ENCODE measurements at places on chromosomes 12 and 14. TPM values are rescaled to one million over a fixed set of nuclear protein-coding genes. Genes with fewer than 3 reads are reported as not detected.

DNA sequence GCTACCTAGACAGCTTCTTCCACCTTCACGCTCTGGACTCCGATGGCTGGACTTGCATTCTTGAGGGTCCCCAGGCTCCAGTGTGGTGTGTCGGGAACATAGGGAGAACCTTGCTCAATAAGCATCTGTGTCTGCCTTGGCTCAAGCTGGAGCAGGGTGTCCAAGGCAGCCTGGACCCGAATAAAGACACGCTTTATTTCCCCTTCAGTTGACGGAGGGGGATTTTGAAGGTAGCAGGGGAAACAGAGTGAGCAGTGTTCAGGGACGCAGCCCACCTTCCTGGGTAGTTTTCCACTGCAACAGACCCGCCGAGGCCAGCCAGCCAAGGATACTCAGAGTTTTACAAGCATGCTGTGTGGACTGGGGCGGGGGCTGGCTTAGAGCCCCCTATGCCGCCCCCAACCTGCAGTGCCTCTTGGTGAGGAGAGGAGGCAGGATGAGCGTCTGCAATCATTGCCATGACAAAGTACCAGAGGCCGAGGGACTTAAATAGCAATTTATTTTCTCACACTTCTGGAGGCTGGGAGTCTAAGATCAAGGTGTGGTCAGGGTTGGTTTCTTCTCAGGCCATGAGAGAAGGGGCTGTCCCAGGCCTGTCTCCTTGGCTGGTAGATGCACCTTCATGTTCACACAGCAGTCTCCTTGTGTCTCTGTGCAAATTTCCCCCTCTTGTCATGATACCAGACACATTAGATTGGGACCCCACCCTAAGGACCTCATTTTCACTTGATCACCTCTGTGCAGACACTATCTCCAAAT lies 201.2 kb downstream of the CHST11 start:
- no peak overlapping the region for H3K4me3 ChIP-seq
- H3K27ac ChIP-seq = no peak overlapping the region
- no peak for DNase-seq
- H3K27me3 ChIP-seq = no peaks in the 10 kb centered on the region

SPX gene
- 0.17 TPM for polyA plus RNA-seq

CDC42BPB gene
- 0.41 TPM for polyA plus RNA-seq

COCH gene
- 2.1 TPM for polyA plus RNA-seq

MUCL1 gene
- polyA plus RNA-seq = not detected
